ENCODE measurements at places on chromosomes 3 and 15.

DNA sequence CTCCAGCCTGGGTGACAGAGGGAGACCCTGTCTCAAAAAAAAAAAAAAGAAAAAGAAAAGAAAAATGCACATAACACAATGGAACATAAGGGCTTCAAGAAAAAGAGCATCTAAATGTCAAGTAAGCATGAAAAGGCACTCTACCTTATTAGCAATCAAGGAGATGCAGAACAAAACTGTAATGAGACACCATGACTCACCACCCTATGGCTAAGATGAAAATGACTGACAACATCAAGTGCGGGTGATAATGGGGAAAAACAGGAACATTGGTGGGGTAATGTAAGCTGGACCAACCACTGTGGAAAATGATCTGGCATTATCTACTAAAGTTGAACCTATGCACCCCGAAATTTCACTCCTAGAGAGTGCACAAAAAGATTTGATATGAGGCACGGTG lies 19.6 kb upstream of the NSMCE3 start:
- DNase-seq: no peak

GRCh38 chr15:100853676-100854440 lies 25.8 kb upstream of the ALDH1A3 start:
- no peak for DNase-seq

DNA sequence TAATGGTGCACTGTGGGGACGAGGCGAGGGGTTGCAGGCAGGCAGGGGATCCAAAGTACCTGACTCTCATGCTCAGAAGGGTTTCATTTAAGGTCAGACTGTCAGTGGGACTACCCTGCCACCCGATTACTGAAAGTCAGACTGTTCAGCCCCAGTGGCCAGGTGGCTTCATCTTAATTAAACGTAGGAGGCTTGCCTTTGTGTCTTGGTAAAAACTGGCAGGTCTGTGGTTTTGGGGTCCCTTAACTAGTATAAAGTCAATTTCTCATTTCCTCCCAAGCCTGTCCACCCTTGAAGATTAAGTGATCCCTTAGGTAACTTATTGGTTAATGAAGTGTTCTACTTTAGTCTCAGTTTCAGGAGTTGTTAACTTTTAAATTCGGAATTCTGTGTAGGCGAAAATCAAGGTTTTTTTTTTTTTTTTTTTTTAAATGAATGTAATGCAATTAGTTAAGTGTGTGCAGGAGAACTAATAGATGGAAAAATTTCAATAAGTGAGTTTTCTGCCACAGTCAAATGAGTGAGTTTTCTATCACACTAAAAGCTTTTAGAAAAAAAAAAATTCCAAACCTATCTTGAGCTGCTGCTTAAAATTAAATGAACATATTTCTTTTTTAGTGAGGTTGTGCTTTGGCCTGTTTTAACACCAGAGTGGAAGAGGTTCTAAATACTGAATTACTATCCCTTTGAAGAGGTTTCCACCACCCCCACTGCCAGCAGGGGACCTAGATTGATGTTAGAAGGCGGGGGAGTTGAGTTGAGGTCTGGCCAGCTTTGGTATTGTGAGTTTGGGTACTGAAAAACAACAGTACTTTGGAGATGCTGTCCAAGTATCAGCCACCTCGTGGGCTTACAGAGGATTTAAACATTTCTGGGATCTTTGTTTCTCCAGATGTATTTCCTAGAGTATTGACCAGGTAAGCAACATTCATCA lies 15.2 kb downstream of the ITPR1 start:
- no peak for DNase-seq

GRCh38 chr15:87628311-87628710 lies 628.2 kb downstream of the NTRK3 start:
- no peak for DNase-seq

DNA sequence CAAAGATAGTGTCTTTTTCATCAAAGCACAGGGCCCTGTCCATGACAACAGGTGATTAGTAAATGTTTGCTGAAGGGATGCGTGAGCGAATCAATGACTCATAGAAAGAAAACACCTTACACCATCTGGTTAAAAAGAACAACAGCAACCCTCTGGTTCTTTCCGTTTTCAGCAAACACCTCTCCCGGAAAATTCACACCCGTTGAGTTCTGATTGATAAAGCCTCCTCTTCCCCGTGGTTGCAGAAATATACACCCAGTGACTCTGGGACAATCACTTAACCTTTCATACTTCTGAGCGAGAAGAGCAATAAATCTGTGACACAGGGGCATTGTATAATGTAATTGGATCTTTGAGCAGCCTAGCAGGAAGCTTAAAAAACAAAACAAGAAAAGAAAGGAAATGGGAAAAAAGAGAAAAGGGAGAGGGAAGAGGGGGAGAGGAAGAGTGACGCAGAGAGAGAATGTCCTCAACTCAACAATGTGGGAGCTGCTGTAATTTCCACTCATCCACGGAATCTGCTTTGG lies 37.6 kb downstream of the ADAMTS9 start:
- DNase-seq: no peak

DNA sequence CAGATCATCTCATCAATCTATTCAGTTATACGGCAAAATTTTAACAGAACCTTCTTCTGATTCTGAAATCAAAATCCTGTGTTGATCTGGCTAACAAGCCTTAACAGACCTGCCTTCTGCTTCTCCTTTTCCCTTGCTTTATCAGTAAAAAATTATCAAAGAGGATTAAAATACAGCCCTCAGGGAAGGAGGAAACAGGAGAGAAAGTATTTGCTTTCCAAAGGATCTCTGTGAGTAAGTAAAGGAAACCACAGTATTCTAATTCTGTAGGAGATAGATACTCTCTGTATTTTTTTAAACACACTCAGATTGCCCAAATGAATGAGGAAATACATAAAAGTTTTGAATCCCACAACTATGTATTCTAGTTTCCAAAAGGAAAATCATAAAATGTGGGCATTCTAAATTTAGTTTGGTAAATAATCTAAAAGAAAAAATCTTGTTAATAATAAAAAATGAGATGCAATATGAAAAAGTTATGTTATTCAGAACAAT lies 221.8 kb downstream of the ZIC1 start:
- no peak for DNase-seq

- peak; percentile 6 for DNase-seq
These were observed 50.1 kb downstream of the SETD2 start for GRCh38 chr3:47113669-47114365.

- peak; percentile 87 for DNase-seq
These were observed 26.7 kb downstream of the SNTN start for GRCh38 chr3:63679186-63679585.

DNA sequence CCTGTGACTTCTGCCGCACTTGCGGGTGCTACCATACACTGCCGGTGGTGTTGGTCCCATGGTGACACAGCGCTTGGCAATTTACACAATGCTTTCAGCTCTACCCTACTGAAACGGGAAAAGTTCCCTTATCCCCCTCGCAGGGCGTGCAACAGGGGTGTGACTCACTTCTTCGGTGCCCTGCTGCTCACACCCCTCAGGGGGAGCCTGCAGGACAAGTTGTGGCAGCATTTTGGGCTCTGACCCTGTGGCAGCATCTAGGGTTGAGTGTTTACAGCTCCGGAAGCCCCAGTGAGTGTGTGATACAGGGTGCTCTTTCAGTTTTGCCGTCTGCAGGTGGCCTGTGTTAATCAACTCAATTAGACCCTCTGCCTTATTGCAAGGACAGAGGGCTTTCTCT lies 324.7 kb upstream of the RGMA start:
- DNase-seq: no peak

DNA sequence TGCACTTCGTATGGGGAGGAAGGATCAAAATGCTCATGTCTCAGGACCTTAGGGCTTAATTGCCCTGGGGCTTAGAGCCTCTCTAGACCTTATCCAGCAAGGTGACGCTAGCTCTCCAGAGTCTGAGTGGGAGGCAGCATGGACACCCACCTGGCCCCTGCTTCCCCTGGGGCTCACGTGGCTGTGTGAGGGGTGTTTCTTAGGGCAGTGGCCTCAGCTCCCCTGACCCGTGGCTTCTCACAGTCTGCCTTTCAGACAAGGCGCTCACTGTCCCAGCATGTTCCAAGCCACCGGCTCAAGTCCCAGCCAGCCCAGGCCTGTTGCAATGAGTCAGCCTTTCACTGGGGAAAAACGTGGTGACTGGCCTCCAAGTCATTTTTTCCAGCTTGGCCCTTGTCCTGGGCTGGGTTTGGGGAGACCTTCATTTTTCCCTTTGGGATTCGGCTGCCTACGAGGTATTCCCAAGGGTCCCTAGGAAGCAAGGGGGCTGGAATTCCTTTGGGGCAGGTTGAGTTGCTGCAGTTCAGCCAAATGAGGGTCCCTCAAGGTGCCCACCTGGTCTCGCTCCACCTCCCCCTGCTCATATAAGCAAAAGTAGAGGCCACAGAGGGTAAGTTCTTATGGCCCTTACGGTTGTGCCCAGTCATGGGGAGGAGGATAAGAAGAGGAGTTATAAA lies 15.7 kb downstream of the BHLHE40 start:
- DNase-seq: peak; percentile 72

DNA sequence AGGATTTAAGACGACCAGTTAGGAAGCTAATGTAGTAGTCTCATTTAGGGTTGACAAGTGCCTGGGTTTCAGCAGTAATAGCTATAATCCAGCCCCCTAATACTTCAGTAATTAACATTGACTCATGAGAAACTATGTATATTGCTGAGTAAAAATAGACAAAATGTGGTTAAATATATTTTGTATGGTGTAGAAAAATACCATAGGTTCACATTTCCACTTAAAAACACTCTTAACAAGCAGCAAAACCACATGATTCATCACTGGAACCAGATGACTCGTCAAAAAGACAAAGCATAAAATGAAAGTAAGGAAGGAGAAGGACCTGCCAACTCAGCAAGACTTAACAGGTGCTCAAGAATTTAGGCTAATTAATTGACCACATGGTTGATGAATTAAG lies 288.9 kb downstream of the EFHB start:
- no peak for DNase-seq

DNA sequence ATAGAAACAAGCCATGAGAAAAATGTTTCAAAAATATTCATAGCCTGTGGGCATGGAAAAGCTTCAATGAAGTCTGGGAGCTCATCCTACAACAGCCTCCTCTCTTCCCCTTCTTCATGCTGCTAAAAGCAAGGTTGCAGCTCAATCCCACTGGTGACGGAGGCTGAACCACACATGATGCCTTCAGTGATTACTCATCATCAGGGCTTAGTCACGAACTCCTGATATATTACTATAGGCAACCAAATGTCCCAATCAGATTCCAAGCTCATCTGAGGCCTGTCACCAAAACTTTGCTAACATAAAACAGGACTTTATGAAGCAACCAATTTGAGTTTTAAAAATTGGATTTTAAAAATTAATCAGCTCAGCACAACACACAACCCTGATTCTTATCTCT lies 24.0 kb upstream of the SLC24A5 start:
- peak; percentile 30 for DNase-seq
